ENCODE measurements at places on chromosomes 13 and 19. TPM values are rescaled to one million over a fixed set of nuclear protein-coding genes. Genes with fewer than 3 reads are reported as not detected.

- no peaks in the 10 kb centered on the region for H3K36me3 ChIP-seq
- DNase-seq = no peak
- H3K4me1 ChIP-seq = no peaks in the 10 kb centered on the region
- no peak overlapping the region for H3K27ac ChIP-seq
Observed at GRCh38 chr13:19910336-19911072, 47.1 kb upstream of the ZMYM5 start.

GRCh38 chr13:67650471-67650870 is 420.3 kb upstream of the PCDH9 start:
- no peaks in the 10 kb centered on the region for H3K4me1 ChIP-seq
- no peak overlapping the region for H3K27ac ChIP-seq
- no peak for DNase-seq
- H3K4me3 ChIP-seq = no peak overlapping the region

DNA sequence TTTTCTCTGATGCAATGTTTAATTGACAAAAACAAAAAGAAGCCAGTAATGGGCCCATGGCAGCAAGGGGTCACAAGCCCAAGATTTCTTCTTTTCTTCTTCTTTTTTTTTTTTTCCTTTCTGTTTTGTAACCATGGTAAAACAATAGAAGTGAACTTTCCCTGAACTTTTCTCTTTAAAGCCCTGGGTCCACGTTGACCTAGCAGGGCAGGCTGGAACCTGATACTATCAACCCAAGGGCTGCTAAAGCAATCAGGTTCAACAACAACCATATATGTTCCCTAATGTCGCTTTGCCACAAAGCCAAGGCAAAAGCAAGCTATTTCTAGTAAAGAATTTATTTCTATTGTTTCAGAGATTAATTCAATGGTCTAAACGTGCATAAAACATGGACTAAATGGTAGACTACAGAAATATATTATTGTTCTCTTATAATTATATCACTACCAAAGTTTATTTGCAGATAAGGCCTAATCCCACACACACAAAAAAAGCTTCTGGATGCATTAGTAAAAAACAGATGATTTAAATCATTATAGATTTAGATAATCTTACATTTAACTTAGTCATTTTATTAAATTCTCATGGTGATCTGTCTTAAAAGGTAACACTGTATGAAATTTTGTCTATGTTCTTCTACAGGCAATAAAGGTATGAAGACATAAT is 153.9 kb downstream of the DACH1 start:
- H3K36me3 ChIP-seq = no peaks in the 10 kb centered on the region
- no peaks in the 10 kb centered on the region for H3K27me3 ChIP-seq
- H3K4me3 ChIP-seq = no peak overlapping the region
- no peaks in the 10 kb centered on the region for H3K4me1 ChIP-seq
- no peak overlapping the region for H3K27ac ChIP-seq

DNA sequence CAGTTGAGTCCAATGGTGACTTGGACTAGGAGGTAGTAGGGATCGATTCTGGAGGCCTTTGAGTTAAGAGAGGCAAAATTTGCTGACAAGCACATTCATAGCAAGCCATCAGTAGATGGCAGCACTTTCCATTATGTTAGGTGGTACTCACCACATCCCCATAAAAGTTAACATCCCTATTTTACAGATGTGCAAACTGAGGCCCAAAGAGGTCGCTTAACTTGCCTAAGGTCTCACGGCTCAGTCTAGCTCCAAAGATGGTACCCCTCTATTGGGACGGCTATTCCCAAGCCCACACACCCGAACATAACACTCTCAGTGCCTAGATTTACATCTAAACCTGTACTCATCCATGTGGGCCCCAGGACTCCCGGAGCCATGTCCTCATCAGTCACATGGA is 21.5 kb upstream of the FOSB start:
- H3K4me3 ChIP-seq = no peak overlapping the region
- no peaks in the 10 kb centered on the region for H3K36me3 ChIP-seq
- H3K27ac ChIP-seq = no peak overlapping the region

- peak overlapping the region; percentile 88 for H3K27ac ChIP-seq
- H3K4me1 ChIP-seq = peaks cover 50% of the 10 kb centered on the region
- peak overlapping the region; percentile 88 for H3K4me3 ChIP-seq
- no peak for DNase-seq
- H3K27me3 ChIP-seq = no peaks in the 10 kb centered on the region
- H3K36me3 ChIP-seq = no peaks in the 10 kb centered on the region
Observed at GRCh38 chr19:14116525-14116917, 1.0 kb downstream of the PRKACA start.

- no peak for DNase-seq
- no peaks in the 10 kb centered on the region for H3K36me3 ChIP-seq
- H3K27me3 ChIP-seq = no peaks in the 10 kb centered on the region
Observed at GRCh38 chr19:58009301-58009665, 6.7 kb upstream of the ZNF606 start.

GRCh38 chr19:54268936-54269335 is 11.9 kb upstream of the LILRB5 start:
- DNase-seq = no peak
- no peak overlapping the region for H3K4me3 ChIP-seq
- H3K27me3 ChIP-seq = no peaks in the 10 kb centered on the region
- no peaks in the 10 kb centered on the region for H3K4me1 ChIP-seq
- no peak overlapping the region for H3K27ac ChIP-seq

- DNase-seq = no peak
- H3K36me3 ChIP-seq = no peaks in the 10 kb centered on the region
- no peak overlapping the region for H3K4me3 ChIP-seq
- H3K27me3 ChIP-seq = no peaks in the 10 kb centered on the region
Observed at GRCh38 chr13:106683179-106683578, 115.2 kb upstream of the ARGLU1 start.

DNA sequence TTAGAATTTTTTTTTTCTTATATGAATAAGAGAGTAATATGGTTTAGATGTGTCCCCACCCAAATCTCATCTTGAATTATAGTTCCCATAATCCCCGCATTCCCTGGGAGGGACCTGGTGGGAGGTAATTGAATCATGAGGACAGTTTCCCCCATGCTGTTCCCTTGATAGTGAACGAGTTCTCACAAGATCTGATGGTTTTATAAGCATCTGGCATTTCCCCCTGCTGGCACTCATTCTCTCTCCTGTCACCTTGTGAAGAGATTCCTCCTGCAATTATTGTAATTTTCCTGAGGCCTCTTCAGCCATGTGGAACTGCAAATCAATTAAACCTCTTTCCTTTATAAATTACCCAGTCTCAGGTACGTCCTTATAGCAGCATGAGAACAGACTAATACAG is 205.7 kb downstream of the MYO16 start:
- no peaks in the 10 kb centered on the region for H3K4me1 ChIP-seq
- H3K4me3 ChIP-seq = no peak overlapping the region
- DNase-seq = no peak
- H3K27me3 ChIP-seq = no peaks in the 10 kb centered on the region

Gene RASGRP4
- 7.5 TPM for total RNA-seq

Gene MCOLN1
- total RNA-seq = 52.2 TPM

Gene OVOL3
- not detected for total RNA-seq

DNA sequence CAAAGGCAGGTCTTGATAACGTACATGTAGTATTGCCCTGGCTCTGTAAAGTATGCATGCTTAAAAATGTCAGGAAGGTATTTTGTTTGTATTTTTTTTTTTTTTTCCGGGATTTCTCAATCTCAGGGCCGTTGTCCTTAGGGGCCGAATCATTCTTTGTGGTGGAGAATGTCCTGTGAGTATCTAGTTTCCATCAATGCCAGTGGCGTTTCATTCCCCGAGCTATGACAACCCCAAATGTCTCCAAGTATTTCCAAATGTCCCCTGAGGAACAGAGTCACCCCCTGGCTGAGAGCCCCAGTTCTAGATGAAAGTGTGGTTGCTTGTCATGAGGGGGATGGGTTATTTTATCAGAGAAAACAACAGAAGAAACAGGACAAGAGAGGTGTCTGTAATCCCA is 68.7 kb downstream of the ACSBG2 start:
- H3K4me1 ChIP-seq = no peaks in the 10 kb centered on the region
- DNase-seq = no peak
- H3K4me3 ChIP-seq = no peak overlapping the region

Gene C19orf67
- total RNA-seq = not detected
